ENCODE measurements at places on chromosomes 7 and 10.

GRCh38 chr10:55400075-55400849 lies 599.2 kb upstream of the PCDH15 start:
- DNase-seq: no peak

- DNase-seq: no peak
Observed at GRCh38 chr7:43431020-43431595, 151.8 kb upstream of the STK17A start.

DNA sequence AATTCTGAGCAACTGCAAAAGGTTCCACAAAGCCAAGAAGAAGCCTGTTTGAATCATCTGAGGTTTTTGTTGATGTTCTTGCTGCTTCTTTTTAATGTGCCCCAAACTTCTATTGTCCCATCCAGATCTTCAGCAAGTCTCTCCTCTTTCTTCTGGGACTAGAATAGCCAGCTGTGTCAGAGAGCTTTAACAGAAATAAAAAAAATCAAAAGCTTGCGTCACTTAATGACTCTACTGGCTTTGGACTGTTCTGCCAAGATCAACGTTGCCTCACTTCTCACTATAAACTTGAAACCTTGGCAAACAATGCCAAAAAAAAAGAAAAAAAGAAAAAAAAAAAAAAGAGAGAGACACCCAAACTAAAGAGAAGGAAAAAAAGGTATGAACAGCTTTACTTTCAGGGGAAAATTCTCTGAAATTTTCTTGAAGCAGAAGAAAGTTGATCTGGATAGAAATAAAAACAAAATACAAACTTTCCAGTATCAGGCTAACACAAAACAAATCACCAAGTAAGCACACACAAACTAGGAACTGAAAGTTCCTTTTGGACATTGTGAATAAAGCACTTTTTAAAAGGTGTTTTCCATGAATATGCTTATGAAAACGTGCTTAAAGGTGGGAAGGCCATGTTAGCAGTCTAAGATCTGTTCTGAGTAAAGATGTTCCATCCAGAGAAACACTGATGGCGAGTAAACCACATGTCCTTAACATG lies 14.8 kb downstream of the USP54 start:
- no peak for DNase-seq

DNA sequence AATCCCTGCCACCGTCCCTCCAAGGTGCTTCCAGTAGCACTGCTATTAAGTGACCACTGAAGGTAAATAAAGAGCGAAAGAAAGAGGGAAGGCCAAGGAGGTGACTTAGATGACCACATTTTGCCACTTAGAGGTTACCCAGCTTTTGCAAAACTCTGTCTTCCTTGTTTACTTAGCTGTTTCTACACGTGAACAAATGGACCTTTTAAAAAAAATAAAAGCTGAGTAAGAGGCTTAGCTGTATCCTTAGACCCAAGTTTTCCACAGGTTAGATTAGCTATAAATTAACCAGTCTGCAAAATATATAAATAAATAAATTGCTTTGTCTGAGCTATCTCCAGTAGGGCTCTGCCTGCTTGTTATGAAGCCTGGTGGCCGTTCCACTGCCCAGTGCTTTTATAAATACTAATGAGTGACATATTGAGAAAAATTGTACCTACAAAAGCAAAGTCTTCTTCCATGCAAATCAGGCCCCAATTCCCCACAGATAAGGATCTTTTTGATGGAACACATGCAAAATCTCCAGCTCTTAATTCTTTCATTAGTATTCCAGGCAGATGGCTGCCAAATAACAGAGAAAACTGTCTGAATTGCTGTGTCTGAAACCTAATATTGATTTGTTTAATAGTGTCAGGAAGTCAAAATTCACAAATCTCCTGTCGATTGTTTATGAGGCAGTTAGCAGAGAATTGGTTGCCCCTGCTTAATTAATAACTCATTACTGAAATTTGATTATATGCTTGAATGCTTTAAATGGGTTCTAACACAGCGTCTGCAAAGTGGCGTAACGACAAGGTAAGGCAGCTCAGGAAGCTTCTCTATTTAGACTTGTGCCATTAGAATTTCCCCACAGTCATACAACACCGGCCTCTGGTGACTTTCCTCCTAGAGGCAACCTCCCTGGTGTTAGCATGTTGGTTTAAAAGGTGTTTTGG lies 176.7 kb downstream of the EMX2 start:
- DNase-seq: no peak

- DNase-seq: no peak
Observed at GRCh38 chr7:69889976-69890351, 291.7 kb downstream of the AUTS2 start.

DNA sequence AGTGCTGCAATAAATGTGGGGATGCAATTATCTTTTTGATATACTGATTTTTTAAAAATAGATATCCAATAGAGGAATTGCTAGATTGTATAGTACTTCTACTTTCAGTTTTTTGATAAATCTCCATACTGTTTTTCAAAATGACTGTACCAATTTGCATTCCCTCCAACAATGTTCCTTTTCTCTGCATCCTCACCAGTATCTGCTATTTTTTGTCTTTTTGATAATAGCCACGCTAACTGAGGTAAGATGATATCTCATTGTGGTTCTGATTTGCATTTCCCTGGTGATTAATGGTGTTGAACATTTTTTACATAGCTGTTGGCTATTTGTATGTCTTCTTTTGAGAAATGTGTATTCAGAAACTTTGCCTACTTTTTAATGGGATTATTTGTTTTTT lies 217.7 kb upstream of the MTPN start:
- no peak for DNase-seq

DNA sequence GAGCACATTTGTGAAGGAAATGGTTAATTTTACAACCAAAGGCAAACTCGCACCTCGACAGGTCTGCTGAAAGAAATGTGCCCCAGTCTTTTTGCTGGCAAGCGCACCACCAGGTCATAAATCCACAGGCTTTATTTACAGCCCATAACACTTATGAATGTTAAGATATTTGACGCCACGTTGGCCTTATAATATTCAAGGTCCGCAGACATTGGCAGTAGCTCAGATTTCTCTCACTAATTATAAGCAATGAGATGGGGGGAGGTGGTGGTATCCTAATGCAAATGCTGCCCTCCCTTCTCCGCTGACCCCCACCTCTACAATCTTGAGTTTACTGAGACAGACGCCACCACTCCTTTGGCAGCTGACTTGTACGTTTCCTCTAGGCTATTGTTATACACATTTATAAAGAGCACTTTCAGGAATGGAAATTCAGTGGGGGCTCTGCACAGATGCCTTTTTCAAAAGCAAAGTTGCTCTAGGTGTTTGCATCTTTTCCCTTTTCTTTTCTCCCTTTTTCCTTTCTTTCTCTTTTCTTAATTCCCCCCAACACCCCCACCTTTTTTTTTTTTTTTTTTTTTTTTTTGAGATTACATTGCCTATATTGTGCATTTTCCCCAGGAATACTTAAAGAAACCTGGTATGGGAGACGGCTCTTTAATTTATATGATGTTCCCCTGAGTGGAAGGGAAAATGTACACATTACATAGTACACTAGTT lies 6.7 kb downstream of the TCF7L2 start:
- DNase-seq: no peak

- no peak for DNase-seq
Observed at GRCh38 chr10:129969911-129970464, 5.9 kb upstream of the EBF3 start.

DNA sequence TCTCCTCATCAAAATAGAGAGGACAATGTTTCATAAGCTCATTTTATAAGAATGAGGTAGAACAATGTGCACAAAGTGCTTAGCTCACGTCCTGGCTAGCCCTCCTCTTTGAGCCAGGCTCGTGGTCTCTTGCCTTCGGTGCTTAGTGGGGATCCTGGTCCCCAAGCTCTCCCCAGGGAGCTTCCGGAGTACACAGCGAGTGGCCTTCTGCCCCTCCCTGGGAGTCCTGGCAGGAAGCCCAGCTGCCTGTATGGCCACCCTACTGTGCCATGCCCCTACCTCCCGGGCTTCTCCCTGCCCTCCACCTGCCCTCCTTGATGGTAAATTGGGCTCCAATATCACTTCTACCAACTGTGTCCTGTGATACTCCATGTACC lies 868 bp downstream of the MYO1G start:
- DNase-seq: peak; percentile 63

- DNase-seq: no peak
Observed at GRCh38 chr10:110805292-110805691, 66.4 kb upstream of the PDCD4 start.

GRCh38 chr7:52413051-52413450 lies 622.4 kb upstream of the POM121L12 start:
- DNase-seq: no peak

GRCh38 chr10:3906511-3907111 lies 121.6 kb upstream of the KLF6 start:
- no peak for DNase-seq

GRCh38 chr7:43653466-43653865 lies 70.6 kb downstream of the STK17A start:
- no peak for DNase-seq

DNA sequence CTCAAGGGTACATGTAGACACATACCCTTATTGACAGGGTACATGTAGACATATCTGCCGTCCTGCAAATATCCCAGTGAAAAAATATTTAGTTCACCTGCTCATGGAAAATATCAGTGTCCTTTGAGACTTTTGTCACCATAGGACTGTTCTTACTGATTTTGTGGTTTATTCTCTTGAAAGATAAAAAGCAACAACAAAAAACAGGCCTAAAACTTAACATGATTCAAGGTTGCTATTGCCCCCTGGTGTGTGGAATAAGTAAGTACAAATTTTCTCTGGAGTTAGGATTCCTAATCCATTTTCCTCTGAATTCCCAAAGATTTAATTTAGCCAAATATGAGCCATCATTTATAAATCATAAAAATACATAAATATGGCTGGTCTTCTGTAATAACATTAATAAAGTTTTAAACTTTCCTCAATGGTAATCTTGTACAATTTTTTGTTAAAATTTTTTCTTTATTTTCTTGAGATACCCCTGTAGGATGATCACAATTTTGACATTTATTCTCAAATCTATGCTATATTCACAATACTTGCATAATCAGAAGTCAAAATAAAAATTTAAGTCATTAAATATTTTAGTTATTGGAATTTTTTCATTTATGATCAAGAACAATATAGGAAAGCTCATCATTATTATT lies 741.4 kb upstream of the POT1 start:
- peak; percentile 57 for DNase-seq

DNA sequence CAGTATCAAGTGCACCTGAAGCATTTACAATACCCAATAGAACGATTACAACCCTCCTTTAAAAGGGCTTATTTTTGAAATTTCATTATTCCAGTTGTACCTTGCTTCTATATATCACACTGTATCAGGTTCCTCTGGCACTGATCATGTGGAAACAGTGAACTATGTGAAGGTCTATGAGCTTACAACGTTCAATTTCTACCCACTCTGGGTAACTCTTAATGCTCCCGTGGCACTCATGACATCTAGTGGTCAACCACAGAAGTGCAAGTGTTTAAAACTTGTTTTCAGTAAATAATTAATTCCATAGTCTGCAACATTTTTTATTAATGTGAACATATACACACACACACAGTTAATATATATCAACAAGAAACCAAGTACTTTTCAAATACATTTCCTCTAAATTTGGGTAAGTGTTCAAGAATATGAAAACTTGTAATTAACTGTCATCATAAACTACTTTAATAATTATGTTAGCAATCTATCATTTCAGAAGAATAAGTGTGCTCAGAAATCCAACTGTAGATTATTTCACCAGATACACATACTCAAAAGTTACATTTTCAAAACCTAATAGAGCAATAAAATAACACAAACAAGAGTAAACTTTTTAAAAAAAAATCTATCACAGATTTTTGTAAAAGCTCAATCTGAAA lies 61.0 kb downstream of the MPP7 start:
- peak; percentile 70 for DNase-seq

DNA sequence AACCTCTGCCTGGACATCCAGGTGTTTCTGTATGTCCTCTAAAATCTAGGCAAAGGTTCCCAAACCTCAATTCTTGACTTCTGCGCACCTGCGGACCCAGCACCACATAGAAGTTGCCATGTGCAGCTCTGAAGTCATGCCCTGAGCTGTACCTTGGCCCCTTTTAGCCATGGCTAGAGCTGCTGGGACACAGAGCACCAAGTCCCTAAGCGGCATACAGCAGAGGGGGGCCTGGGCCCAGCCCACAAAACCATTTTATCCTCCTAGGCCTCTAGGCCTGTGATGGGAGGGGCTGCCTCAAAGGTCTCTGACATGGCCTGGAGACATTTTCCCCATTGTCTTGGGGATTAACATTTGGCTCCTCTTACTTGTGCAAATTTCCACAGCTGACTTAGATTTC lies 14.6 kb downstream of the TMEM243 start:
- no peak for DNase-seq

- no peak for DNase-seq
Observed at GRCh38 chr7:158284617-158285382, 302.8 kb downstream of the PTPRN2 start.

DNA sequence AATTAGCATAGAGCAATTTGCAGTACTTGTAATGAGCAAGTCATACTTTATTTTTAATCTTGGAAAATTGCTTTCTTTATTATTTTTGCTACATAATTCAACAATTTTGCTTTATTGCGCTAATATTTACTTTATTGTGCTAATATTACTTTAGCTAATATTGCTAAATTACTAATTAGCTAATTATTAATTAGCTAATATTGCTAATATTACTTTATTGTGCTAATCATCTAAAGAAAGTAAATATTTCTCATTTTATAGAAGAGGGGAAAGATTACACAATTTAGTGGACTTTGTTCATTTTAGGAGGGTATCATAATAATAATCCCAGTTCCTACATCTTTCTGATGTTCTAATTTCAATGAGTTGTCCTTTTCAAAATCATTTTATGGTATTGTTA lies 61.2 kb downstream of the RUNDC3B start:
- no peak for DNase-seq

- no peak for DNase-seq
Observed at GRCh38 chr10:129613377-129613980, 146.4 kb downstream of the MGMT start.

- peak; percentile 3 for DNase-seq
Observed at GRCh38 chr7:34991938-34992840, 45.1 kb downstream of the DPY19L1 start.

GRCh38 chr7:105688617-105689016 lies 107.3 kb upstream of the EFCAB10 start:
- DNase-seq: no peak

- no peak for DNase-seq
Observed at GRCh38 chr7:157004521-157005455, 5.7 kb downstream of the MNX1 start.

GRCh38 chr7:155066417-155066950 lies 3.6 kb upstream of the HTR5A start:
- no peak for DNase-seq

GRCh38 chr10:16779384-16779915 lies 37.8 kb downstream of the RSU1 start:
- DNase-seq: no peak

DNA sequence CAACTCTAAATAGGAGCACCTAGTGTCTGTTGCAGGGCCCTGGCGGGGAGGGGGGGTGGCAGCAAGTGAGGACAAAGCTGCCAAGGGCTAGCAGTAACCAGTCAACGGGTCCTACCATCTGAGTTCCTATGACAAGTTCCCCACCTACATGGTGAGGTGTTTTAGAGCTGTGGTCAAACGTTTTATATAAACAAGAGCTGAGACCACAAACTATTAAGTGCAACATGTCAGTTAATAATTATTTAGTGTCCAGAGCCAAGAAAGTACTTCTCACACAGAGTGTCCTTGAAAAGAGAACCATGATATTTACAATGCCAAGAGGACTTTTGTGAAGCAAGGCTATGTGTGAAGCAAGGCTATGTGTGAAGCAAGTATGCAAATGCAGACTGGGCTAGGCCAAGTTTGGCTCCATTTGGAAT lies 434.7 kb downstream of the TNS3 start:
- no peak for DNase-seq
